ENCODE measurements at places on chromosomes 3 and 15.

- no peak for DNase-seq
These were observed 1.3 kb downstream of the MINAR1 start for GRCh38 chr15:79433276-79433990.

DNA sequence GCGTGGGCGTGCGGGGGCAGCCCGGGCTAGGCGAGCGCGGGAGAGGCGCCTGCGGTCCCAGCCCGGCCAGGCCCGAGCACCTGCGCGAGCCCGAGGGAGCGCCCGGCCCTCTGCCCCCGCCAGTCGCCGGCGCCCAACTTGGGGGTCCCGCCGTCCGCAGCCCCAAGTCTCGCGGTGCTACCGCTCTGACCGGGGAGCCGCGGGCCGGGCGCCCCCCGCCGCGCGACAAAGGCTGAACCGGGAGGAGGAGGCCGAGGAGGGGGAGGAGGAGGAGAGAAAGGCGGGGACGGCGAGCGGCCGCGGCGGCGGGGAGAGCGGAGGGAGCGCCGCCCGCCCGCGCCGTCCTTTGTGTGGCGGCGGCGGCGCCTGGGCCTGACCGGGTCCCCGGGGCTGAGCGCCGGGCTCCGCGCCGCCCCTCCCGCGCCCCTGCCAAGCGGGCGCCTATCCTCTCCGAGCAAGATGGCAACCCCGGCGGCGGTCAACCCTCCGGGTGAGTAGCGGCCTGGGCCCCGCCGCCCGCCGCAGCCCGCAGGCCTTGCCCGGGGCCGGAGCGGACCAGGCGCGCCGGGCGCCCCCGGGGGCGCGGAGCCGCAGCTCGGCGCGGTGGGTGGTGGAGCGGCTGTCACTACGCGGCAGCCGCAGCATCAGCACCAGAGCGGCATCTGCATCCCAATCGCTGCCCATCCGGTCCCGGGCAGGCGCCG lies at the start of gene ARNT2:
Gene ARNT2, plus strand, starts transcription at position 326 of the 704 bp plus-strand sequence. Its CDS starts 134 bp downstream, at position 460.
- no peak for DNase-seq

DNA sequence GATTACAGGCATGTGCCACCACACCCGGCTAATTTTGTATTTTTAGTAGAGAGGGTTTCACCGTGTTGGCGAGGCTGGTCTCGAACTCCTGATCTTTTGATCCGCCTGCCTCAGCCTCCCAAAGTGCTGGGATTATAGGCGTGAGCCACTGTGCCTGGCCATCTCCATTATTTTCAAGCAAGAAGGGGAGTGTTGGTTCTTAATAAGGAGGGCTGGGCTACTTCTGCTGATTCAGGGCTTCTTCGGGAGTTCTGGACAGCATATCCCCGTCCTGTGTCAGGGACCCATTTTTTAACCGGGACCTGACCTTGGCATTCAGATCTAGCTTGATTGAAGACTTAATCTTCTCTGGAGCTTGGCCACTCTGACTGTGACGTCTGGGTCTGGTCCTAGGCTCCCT lies 74.1 kb upstream of the SYN2 start:
- DNase-seq, result no peak

- no peak for DNase-seq
These were observed 356.5 kb upstream of the SLCO3A1 start for GRCh38 chr15:91496754-91497691.
